ENCODE measurements at places on chromosomes 2 and 18.

- no peak for DNase-seq
Observed at GRCh38 chr18:65762556-65762955, 11.7 kb downstream of the CDH7 start.

- DNase-seq, result no peak
Observed at GRCh38 chr2:227132986-227133385, 31.0 kb downstream of the COL4A4 start.

DNA sequence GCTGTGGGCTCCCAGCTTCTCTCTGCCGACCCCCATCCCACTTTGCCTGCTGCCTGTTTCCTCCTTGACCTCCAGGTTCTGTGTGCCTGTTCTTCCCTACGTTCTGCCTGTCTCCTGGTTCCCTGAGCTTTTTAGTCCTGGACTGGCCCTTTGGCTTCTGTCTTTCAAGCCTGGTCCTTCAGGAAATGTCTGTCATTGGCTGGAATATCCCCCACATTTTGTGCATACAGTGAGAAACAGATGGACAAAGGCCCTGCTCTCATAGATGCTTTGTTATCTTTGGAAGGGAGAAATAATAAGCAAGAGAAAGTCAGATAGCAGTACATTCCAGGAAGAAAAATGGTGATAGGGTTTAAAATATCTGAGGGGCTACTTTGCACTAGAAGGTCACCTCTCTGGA, 5.7 kb downstream of the MGAT5 start:
- DNase-seq, result no peak

DNA sequence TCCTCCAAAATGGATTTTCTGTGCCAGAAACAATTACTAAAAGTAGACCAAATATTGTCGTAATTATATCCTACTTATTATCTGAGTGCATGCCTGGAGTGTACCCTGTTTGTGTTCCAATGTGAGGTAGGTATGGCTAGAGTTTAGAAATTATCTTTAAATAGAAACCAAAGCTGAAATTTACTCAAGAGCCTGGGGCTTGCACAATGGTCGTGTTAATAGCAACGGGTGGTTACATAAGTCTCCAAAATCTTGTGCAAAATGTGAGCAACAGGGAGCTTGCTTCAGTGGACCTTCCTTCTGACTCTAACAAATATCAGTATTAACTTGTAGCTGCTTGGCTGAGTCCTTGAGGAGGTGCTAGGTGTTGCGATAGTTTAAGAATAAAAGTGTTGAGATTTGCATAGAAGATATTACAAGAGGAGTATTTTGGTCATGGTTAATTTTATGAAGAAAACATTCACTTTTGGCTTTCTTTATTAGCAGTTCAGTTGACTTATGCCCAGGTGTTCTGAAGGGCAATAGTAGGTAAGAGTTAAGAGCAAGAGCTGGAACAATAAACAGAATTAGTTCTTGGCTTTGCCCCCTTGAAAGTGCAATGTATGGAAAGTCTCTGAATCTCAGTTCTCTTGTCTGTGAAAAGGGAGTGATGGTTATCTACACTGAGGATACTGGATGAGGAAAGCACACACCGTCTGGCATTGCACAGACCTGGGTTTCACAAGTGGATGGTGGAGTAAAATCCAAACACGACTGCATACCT, 4.6 kb downstream of the CXCR4 start:
- no peak for DNase-seq

- DNase-seq, result peak; percentile 26
Observed at GRCh38 chr2:15043336-15044058, 411.0 kb downstream of the LRATD1 start.

DNA sequence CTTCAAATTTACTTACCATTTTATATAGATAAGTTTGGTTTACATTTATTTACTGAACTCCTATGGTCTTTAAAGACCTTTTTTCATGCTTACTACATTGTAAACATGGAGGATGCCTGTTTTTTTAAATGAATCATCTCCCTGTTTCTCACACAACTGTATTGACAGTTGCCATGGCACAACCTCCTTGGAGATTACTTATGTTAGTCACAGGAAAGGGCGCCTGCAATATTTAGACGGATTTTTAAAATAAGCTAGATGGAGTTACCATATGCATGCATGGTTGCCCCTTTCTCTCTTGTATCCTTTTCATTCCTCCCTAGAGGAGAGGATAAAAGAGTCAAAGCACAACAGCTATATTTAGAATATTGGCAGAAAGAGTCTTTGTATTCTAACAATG, 34.8 kb upstream of the CCDC102B start:
- DNase-seq, result no peak

DNA sequence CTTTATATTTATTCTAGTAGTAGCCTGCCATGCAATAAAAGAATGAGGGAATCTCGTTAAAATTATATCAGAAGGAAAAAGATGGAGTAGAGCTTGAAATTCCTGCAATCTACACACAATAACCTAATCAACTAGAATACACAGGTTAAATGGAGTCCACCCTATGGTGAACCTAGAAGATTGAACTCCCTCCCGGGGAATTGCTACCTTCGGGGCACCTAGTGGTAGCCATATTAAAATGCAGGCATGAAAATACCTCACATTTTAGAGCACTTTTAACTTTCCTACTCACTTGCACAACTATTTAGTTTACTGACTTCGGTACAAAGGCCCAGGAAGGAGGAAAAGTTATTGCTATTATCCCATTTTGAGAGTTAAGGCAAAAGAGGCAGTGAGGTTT, 174.5 kb downstream of the SS18 start:
- DNase-seq, result no peak

- no peak for DNase-seq
Observed at GRCh38 chr2:8049176-8049575, 632.7 kb upstream of the ID2 start.
